ENCODE measurements at places on chromosomes 12 and 14.

GRCh38 chr12:67391034-67391433 is 121.9 kb downstream of the CAND1 start:
- DNase-seq, result no peak

- DNase-seq, result no peak
Observed at GRCh38 chr12:42135259-42135814, 9.3 kb downstream of the GXYLT1 start.

DNA sequence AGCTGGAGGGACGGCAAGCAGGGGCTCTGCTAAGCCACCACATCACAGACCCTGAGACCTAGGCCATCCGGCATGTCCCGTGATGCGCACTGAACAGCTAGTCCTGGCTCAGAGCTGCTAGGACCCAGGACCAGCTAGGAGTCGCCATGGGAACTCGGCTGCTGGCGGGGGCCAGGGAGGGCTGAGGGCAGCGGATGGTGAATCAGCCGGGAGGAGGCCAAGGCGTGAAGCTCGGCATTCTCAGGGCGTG is 5.1 kb downstream of the AHNAK2 start:
- peak; percentile 41 for DNase-seq

DNA sequence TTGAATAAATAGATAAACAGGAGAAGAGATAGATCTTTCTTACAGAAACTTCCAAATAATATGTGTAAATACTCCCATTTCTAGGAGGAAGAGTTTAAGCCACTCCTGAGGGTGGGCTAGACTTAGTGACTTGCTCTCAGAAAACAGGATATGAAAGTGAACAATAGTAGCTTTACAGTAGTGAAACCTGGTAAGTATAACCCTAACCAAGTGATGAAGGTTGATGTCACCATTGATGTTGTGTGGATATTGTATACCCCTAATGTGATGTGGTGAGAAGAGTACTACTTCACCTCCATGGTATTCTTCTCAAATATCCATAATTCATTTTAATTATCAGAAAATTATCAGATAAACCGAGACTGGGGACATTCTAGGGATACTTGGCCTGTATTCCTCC is 20.9 kb downstream of the AKAP6 start:
- DNase-seq, result no peak

- DNase-seq, result no peak
Observed at GRCh38 chr14:75905147-75905904, 76.5 kb downstream of the TGFB3 start.

- DNase-seq, result no peak
Observed at GRCh38 chr12:62446754-62447452, 19.7 kb upstream of the MON2 start.

- no peak for DNase-seq
Observed at GRCh38 chr12:85644508-85644907, 191.7 kb downstream of the RASSF9 start.

DNA sequence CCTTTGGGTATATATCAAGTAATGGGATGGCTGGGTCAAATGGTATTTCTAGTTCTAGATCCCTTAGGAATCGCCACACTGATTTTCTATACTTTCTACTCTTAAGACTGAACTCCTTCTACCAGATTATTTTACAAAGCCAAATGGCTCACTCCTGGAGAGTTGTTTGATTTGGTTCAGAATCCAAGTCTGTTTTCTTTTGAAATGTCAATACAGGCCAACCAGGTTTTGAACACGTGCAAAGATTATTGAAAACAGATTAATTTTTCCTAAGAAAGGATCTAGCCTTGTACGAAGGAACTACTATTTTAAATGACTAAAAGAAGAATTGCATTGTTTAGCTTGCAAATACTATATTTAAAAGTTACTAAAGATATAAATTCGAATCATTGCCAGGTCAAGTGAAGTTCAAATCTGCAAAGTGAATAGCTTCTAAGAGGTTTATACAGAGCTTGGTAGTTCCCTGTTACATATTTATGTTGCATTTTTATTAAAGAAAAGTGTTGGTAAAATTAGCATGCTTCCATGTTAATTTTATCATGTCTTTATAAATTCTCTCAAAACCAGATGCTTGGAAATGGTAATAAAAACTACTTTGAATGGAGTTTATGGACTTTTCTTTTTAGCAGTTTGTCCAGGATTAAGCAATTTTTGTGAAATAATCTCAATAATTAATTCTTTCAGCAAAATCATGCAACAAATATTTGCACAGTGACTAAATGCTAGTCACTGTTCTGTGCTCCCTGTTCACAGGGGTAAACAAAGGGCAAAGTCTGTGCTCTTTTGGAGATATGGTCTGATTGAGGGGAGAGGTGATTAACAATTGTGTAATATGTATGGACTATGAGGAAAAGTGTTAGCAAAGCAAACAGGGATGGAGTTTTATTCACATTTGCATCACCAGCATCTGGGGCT is 38.9 kb downstream of the GPR65 start:
- no peak for DNase-seq

- no peak for DNase-seq
Observed at GRCh38 chr12:20657496-20657895, 37.6 kb upstream of the SLCO1C1 start.

DNA sequence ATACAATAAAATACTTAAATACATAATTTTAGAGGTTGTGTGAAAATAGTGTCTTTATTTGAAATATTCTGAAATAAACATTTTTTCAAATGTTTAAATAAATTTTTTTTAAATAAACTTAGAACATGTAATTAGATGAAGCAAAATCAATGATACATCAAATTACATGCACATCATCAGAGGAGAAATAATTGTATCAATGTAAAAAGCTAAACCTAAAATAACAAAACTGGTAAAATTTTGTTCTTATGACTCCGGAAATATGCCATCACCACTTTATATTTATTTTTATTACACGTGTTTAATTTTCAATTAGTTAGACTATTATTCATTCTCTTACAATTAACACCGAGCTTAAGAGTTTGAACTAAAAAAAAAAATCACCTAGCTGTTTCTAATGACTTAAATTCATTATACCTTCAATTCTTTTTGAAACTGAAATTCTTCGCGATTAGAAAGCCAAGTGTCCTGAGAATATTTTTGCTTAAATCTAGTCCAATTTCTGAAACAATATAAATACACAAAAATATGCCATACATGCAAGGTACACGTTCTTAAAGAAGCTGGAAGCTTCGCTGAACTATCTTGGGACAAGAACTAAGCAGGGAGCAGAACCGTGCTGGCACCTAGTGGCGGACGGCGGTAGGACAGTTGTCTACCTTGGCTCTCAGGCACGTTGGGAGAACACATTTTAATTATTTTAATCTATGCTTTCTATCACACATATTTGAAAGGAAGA is 230.5 kb downstream of the SLC25A21 start:
- DNase-seq, result peak; percentile 78

DNA sequence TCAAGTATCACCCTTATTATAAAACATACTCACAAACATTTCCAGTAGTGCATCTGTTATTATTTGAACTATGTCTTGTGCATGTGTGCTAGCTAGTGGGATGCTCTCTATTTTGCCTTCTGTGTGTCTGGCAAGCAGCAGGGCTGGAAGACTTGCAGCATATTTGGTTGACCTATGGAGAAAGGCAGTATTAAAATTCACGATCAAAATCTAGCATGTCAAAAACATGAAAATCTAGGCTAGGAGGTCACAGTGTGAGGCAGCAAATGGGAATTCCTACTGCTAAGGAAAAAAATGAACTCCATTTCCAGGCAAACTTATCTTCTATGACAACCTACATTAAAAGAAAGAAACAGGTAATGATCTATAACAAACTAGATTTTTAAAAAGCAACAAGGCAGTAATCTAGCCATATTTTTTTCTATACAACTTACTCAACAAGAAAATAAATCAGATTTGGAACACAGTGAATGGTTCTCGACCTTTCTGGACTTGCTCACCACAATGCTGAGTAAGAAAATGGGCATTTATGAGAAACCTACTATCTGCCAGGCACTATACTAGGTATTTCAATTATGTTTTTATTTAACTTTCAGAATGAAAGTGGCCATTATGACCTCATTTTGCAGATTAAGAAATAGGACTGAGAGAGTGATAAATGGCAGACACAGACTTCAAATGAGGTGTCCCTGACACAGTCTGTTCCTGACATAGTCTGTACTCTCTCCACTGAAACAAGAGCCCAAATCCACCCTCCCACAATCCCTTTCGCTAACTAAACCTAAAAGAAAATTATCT is 96.8 kb downstream of the TXNDC16 start:
- no peak for DNase-seq

DNA sequence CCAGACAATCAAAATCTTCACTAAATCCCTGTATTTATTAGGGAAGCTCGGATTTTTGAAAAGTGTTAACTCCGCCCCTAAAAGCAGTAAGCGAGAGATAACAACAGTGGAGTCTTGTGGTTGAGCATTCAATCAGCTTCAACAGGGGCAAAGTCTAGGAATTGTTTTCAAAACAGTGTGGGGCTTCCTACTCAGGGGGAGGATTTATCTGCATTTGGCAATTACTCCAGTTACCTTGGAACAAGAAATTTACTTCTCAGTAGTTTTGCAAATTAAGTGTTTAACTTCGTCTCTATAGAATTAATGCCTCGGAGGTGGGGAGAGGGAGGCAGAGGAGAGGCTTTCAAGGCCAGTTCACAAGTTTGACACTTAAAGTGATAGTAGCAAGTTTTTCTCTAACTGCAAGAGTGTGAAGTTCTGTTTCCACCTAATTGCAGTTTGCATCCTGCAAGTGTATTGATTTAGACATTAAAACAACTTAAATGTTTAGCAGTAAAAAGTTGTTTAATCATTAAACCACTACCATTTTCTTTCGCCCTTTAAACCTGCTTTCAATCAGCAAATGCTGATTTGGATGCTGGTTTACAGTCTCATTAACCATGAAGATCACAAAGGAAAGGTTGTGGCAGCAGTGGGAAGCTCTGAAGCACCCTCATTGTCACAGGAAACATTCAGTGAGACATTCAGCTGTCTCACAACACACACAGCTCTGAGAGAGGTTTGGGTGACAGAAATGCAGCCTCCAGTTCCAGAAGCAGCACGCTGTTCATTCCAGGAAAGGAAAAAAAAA is 102.0 kb downstream of the HMGA2 start:
- DNase-seq, result no peak

- no peak for DNase-seq
Observed at GRCh38 chr14:71142375-71143038, 235.2 kb downstream of the PCNX1 start.

GRCh38 chr12:49872381-49872780 is 29.5 kb upstream of the BCDIN3D start:
- DNase-seq, result no peak

DNA sequence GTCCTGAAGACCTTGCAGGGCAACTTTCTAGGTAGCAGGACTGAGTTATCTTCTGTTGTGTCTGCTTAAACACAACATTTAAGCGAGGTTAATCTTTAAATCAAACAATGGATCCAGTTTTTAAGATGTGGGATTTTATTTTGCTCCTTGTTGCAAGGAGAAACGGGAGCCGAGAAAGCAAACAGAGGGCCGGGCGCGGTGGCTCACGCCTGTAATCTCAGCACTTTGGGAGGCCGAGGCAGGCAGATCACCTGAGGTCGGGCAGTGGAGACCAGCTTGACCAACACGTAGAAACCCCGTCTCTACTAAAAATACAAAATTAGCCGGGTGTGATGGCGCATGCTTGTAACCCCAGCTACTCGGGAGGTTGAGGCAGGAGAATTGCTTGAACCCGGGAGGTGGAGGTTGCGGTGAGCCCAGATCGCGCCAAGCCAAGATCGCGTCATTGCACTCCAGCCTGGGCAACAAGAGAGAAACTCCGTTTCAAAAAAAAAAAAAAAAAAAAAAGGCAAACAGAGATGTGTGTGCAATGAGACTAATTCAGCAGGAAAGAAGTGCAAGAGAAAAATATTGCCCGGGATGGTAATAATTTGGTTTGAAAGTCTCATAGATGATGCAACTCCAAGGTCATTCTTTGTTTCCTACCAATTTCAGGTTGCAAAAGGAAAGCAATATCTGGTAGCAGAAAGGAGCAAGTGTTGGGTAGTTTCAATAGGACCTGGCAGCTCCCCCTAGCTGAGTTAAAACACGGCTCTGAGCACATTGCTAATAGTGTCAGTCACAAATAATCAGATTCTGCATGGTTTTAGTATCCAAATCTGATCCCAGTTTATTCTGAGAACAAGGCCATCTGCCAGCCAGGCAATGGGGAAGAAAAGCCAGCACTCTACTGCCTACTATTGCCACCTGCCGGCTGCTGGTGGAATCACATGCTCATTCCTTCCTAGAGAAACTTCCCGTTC is 141.4 kb downstream of the PPM1H start:
- peak; percentile 92 for DNase-seq

GRCh38 chr14:103869406-103870143 is 22.2 kb upstream of the PPP1R13B start:
- DNase-seq, result no peak

DNA sequence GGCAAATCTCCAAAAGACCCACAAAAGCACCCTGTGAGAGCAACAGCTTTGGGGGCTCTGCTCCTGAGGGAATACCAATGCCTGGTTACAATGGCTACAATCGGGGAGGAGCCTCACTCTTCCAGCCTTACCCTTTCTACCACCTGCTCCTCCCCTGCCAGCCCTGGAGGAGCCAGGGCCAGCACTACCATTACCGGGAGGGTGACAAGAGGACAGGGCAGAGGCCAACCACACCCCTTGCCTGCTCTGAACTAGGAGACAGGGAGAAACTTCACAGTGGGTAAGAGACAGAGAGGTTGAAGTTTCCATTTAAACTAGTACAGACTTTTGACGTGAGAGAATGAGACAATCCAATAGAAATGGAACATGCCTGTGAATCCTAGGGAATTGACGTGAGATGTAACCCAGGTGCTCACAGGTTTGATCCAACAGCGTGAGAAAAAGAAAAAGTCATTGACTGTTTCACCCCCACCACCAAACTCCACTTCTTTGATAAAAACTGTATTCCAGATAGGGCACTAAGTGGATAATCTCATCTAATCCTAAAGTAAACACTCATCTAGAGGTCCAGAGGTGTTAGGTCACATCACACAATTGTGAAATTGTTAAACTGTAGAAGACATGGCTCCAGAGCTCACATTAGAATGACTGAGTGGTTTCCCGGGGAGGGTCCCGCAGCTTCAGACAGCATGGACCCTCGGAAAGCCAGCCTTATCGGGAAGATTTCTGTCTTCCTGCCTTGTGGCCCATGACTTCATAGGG is 8.4 kb upstream of the TC2N start:
- no peak for DNase-seq

- no peak for DNase-seq
Observed at GRCh38 chr14:82445810-82446570, 912.3 kb upstream of the SEL1L start.
